ENCODE measurements at places on chromosomes 2 and 18.

DNA sequence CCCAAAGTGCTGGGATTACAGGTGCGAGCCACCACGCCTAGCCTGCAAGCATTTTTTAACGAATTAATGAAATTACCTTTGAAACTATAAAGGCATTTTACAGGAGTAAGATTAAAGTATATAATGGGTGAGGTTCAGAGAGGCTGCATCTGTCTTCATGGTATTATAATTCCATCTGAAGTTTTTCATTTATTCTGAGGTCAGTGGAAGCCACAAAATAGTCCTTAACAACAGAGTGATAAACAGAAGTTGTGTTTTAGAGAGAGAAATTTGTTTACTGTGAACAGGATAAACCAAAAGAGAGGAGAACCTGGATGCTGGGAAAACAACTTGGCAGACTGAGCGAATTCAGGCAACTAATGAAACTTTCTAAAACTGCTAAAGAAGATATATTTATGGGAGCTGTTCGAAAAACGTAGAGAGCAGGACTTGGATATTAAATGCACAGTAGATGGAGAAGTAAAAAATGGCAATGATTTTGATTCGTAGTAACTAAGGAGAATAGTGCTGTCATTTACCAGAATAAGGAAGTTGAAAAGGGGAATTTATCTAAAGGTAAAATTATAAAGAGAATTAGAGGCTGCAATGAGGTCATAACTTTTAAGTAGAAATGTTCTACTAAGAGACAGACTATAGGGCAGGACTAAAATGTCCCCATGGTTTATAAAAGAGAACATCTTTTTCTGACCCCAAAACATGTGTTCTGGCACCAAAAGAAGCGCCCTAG, 37.9 kb upstream of the ITGA4 start:
- DNase-seq: no peak

- no peak for DNase-seq
Observed at GRCh38 chr2:68250196-68250595, 2.1 kb downstream of the PPP3R1 start.

GRCh38 chr18:42107691-42108450, 152.8 kb downstream of the PIK3C3 start:
- DNase-seq: no peak

- DNase-seq: no peak
Observed at GRCh38 chr18:13183359-13183758, 35.2 kb upstream of the LDLRAD4 start.

DNA sequence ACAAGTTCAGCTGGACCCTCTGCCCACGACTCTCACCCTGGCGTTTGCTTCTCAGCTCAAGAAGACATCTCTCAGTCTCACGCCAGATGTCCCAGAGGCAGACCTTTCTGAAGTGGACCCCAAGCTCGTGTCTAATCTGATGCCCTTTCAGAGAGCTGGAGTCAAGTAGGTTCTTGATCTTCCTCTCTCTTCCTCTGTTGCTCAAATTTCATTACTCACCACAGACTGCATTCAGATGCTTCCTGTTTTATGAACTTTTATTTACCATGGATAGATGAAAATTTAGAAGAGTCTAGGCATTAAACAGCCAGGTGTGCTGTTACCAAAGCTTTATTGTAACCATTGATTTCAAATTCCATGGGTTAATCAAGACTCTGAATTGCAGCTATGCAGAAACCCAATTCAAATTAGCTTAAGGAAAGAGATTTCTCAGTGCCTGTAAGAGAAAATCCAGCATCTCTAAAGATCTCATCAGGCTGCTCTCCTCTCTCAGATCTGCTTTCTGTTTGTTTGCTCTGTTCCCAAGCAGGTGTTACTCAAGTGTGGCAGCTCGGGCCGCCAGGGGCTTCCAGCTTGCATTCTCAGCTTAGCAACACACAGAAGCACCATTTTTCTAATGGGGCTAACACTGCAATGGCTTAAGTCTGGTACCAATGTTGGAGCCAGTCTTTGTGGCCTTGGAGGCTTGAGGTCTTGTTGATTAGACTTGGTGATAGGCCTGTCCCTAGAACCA, 16.5 kb downstream of the SMARCAL1 start:
- no peak for DNase-seq

DNA sequence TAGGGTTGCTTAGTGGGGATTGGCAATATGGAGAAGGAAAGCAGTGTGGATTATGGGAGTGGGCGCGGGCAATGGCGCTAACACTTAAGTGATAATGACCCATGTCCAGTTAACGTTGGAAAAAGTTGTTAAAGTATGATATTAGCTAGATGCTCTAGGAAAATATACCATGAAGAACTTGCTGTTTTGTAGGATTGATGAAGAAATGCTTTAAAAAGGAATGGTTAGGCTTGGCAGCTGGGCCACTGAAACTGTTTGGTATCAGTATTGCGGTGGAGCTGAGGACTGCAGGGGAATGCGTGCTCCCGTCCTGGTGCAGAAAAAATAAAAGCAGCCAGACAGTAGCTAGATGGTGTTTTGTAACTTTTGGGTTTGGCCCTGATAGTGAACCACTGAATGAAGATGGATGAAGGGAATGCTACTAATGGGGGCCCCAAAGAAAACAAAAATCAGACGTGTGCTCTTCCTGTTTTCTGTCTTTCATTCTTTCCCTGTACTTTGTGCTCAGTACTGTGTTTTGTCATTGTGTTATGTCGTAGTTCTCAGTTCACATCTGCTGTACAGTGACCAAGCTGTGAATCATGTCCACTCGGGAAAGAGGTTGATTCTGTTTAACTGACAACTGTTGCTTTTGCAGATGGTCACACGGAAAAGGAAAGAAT, 999 bp downstream of the INSIG2 start:
- DNase-seq: peak; percentile 37

GRCh38 chr2:119230219-119231185, 6.9 kb downstream of the STEAP3 start:
- no peak for DNase-seq

DNA sequence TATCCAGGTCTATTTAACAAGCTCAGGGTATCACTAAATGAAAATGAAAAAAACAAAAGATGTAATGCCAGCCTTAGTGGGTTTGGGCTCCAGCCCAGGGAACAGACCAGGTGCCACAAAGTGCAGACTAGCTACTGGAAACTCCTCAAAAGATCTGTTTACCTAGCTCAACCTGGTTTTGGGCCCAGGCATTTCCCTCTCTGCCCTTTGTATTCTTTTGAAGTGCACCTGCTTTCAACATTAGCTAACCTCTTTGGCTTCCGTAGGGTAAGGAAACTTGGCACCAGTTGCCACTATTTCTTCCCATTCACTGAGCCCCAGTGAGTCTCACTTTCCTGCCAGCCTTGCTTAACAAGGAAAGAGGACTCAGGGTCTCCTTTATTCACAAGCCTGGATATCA, 123.6 kb upstream of the CDCA7 start:
- no peak for DNase-seq

- DNase-seq: no peak
Observed at GRCh38 chr18:49716035-49716434, 97.3 kb downstream of the ACAA2 start.

DNA sequence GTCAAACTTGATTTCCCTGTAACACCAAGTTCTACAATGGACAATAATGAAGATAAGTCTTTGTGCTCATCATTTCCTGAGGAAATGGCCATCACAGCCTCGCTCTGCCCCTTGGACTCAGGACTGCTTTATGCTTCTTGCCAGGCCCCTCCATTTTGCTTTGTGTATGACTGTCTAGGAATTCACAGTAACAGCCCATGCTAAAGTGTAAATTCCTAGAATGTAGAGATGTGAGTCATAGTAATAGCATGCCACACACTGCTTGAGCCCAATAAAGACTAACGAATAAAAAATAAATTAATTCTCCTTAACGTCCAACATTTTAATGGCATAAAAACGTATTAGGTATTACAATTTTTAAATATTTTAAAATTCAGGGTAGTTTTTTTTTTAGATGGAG, 226.5 kb downstream of the PID1 start:
- no peak for DNase-seq

DNA sequence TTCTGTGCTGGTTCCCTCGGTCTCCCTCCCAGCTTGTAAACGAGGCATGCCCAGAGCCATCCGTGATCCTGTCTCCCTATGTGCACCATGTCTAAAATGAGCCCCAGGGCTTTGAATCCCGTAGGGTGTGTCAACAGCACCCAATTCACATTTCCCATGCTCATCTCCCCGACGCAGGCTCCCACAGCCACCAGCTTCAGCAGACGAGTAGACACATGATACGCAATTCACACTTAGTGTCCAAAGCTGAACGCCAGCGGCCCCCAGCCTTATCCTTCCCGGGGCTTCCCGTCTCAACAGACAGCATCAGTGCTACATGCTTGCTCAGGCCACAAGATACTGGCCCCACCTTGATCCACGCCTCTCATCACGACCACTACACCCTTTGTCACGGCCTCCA, 88.1 kb downstream of the EIPR1 start:
- DNase-seq: peak; percentile 14

DNA sequence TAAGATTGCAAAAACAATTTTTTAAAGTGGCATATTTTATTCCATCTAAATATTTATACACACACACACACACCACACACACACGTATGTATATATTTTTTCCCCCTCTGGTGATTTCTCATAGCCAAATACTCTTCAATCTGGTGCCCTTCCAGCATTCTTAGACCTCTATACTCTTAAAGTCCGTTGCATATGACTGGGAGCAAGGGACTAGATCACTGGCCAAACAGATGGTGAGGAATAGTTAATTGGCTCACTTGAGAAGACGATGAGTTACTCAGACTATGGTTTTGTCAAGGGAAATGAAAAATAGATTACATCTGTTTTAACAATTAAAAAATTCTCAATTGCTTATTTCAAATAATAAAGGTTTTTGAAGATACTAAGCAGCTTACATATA, 512.5 kb upstream of the LRRTM4 start:
- no peak for DNase-seq

DNA sequence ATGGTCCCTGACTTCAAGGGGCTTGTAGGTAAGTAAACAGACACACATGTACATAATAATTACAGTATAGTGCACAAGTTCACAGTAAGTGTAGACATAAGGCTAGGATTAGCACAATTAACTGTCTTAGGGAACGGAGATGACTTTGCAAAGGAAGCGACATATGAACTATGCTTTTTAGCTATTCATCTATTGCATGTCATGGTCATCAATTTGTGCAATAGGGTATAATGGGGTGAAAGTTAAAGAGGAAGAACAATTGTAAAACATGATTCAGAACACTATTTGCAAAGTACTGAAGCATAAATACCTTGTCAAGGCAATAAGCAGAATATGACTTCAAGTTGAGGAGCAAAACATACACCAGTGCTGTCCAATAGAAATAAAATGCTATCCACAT, 112.3 kb upstream of the SLC8A1 start:
- no peak for DNase-seq

All from upper lobe of left lung (tissue), 6 donors.